ENCODE measurements at places on chromosomes 1 and 21.

DNA sequence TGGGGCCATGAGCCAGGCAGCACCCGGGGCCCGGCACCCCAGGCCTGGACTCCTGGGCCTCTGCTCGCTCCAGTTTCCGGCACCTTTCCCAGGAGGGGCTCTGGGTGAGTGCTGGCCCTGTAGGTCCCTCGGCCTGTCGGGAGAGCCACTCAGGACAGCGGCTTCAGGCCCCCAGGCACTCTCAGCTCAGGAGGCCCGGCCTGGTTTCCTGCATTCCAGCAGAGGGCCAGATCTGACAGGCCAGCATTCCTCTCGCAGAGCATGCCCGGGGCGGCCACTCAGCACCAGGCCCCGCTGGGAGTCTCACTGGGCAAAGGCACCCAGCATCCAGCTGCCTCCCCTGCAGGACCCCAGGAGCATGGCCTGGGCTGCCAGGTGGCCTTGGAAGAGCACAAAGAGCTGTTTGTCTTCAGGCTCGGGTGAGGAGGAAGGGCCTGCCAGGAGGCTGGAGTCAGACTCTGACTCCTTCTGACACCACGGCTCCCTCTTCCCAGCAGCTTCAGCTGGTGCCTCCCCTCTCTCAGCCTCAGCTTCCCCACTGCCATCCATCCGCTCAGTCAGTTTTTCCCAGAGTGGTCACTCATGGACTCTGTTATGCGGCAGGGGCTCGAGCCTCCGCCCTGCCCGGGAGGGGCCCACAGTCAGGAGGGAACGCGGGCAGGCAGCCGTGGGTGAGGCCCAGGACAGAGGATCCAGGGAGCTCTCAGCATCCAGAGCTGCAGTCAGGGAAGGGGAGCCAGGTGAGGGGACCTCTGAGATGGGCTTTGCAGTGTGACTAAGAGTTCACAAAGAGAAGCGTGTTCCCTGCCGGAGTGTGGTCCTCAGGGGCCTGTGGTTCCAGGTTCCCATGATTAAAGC lies 51.7 kb downstream of the WNT9A start:
- H3K27me3 ChIP-seq, result no peaks in the 10 kb centered on the region
- no peak overlapping the region for H3K4me3 ChIP-seq
- DNase-seq, result peak; percentile 0

DNA sequence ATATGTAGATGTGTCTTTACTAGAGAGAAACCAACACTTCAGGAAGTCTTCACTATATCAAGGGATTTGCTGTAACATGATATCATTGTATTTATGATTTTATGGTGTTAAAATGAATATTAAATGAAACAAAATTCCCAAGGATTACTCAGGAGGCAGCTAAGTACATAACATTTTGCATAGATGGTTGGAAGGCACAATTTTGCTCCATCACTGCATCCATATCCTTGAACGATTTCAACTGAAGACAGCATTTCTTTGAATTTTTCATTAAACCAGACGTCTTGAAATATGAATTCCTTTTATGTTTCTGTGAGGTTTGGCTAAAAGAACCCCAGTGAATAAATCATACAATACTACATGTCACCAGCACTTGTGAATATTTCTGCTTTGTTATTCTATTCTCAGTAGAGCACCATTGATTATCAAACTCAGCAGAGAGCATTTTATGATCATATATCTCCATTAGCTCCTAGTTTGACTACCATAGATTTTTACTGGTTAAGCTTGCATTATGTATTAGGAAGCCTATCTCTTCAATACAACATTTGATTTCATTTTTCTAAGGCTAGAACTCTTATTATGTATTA lies 37.3 kb downstream of the SPATA17 start:
- no peaks in the 10 kb centered on the region for H3K4me1 ChIP-seq
- no peaks in the 10 kb centered on the region for H3K36me3 ChIP-seq
- no peaks in the 10 kb centered on the region for H3K27me3 ChIP-seq
- H3K27ac ChIP-seq, result no peak overlapping the region
- H3K4me3 ChIP-seq, result no peak overlapping the region
- no peak for DNase-seq

GRCh38 chr1:147850737-147851136 lies 51.9 kb upstream of the GJA8 start:
- no peak overlapping the region for H3K27ac ChIP-seq
- no peaks in the 10 kb centered on the region for H3K4me1 ChIP-seq
- no peak for DNase-seq
- peaks cover 14% of the 10 kb centered on the region for H3K27me3 ChIP-seq
- H3K36me3 ChIP-seq, result no peaks in the 10 kb centered on the region
- no peak overlapping the region for H3K4me3 ChIP-seq

DNA sequence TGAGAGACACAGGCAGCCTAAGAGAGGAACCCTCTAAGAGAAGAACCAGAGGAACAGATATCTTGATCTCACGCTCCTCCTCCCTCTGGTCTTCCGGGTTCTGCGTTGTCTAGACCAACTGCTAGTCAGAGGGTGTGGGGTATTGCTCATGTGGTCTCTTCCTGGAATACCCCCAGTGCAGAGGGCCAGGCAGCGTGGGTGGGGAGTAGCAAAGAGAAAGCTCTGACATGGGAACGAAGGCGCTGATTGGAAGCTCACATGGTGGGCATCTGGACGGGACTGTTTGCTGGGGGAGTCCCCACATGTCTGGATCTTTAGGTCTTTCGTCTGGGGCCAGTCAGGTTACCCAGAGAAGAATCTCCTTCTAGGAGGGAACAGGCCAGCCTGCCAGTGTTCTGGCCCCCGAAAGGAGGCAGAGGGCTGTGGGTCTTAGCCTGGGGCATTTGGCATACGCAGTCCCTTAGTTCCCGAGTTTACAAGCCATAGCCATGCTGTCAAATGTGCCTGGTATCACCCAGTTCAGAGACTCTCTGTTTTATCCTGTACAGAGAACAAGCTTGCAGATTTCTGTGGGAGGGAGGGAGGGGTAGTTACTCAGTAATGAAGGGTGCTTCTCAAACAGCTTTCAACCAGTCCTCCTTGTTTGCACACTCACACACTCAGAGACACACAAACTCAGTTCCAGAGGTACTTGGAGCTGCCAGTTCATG lies 18.3 kb upstream of the IL6R start:
- H3K4me3 ChIP-seq, result peak overlapping the region; percentile 37
- H3K27me3 ChIP-seq, result no peaks in the 10 kb centered on the region
- DNase-seq, result peak; percentile 30
- H3K4me1 ChIP-seq, result peaks cover 24% of the 10 kb centered on the region
- no peaks in the 10 kb centered on the region for H3K36me3 ChIP-seq

DNA sequence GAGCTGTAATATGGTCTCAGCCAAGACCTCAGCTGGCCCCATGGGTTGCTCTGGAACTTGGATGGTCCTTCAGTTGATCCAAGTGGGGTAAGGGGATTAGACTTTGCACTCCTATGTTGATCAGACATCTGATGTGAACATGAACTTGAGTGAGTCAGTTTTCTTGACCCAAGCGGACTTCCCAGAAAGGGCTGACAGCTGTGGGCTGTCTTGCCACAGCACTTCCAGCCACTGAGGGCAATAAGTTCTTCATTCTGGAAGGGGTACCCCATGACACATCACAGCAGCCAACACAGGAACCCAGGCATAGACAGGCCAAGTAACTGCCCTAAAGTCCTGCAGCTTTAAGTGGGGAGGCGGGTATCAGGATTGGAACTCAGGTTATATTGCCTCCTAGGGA lies 93.9 kb upstream of the USP24 start:
- DNase-seq, result no peak
- no peak overlapping the region for H3K4me3 ChIP-seq
- H3K27ac ChIP-seq, result no peak overlapping the region
- H3K36me3 ChIP-seq, result no peaks in the 10 kb centered on the region
- peaks cover 13% of the 10 kb centered on the region for H3K27me3 ChIP-seq
- H3K4me1 ChIP-seq, result no peaks in the 10 kb centered on the region

- peaks cover 32% of the 10 kb centered on the region for H3K4me1 ChIP-seq
- no peak overlapping the region for H3K27ac ChIP-seq
- no peak for DNase-seq
- no peaks in the 10 kb centered on the region for H3K27me3 ChIP-seq
- peaks cover 16% of the 10 kb centered on the region for H3K36me3 ChIP-seq
Measured at GRCh38 chr1:943545-944340, 15.3 kb downstream of the NOC2L start.

DNA sequence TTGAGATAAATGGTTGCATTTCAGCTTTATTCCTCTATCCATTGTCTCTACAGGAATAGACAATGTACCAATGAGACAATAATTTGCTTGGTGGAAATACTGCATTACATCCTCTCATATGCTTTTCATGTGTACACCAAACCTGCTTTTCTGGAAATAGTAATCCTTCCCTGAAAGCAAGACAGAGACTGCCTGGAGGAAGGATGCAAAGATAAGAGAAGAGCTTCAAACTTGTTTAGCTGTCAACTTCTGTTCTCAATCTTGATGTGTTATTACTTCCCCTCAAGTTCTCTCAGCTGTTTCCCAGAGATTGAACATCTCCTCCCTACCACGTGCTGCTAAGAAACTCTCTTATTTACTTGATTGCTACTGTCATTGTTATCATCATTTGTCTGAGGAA lies 1125.4 kb upstream of the TMPRSS15 start:
- DNase-seq, result no peak
- H3K36me3 ChIP-seq, result no peaks in the 10 kb centered on the region
- no peaks in the 10 kb centered on the region for H3K4me1 ChIP-seq
- H3K27ac ChIP-seq, result no peak overlapping the region
- no peaks in the 10 kb centered on the region for H3K27me3 ChIP-seq

- no peak overlapping the region for H3K4me3 ChIP-seq
- no peak for DNase-seq
- no peaks in the 10 kb centered on the region for H3K4me1 ChIP-seq
- no peaks in the 10 kb centered on the region for H3K36me3 ChIP-seq
- H3K27me3 ChIP-seq, result no peaks in the 10 kb centered on the region
Measured at GRCh38 chr1:113530021-113530420, 139.7 kb downstream of the MAGI3 start.

- no peak overlapping the region for H3K4me3 ChIP-seq
- peak; percentile 85 for DNase-seq
- H3K27ac ChIP-seq, result peak overlapping the region; percentile 94
- peaks cover 9% of the 10 kb centered on the region for H3K36me3 ChIP-seq
Measured at GRCh38 chr1:153805042-153805745, 30.0 kb downstream of the SLC27A3 start.

- no peak overlapping the region for H3K4me3 ChIP-seq
- DNase-seq, result no peak
- H3K4me1 ChIP-seq, result no peaks in the 10 kb centered on the region
- no peak overlapping the region for H3K27ac ChIP-seq
Measured at GRCh38 chr1:184199438-184200085, 148.0 kb downstream of the TSEN15 start.

DNA sequence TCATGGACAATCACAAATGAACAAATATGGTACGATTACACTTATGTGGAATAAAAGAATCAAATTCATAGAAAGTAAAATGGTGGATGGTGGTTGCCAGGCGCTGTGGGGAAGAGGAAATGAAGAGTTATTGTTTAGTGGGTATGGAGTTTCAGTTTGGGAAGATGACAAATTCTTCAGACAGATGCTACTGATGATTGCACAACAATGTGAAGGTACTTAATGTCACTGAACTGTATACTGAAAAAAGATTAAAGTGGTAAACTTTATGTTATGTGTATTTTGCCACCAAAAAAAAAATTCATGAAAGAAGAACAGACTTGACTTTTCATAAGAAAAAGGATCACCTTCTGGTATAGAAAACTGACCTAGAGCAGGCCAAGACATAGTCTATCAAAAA lies 745.6 kb upstream of the CXADR start:
- H3K27ac ChIP-seq, result no peak overlapping the region
- no peak for DNase-seq
- no peaks in the 10 kb centered on the region for H3K36me3 ChIP-seq
- H3K4me1 ChIP-seq, result no peaks in the 10 kb centered on the region
- no peaks in the 10 kb centered on the region for H3K27me3 ChIP-seq

DNA sequence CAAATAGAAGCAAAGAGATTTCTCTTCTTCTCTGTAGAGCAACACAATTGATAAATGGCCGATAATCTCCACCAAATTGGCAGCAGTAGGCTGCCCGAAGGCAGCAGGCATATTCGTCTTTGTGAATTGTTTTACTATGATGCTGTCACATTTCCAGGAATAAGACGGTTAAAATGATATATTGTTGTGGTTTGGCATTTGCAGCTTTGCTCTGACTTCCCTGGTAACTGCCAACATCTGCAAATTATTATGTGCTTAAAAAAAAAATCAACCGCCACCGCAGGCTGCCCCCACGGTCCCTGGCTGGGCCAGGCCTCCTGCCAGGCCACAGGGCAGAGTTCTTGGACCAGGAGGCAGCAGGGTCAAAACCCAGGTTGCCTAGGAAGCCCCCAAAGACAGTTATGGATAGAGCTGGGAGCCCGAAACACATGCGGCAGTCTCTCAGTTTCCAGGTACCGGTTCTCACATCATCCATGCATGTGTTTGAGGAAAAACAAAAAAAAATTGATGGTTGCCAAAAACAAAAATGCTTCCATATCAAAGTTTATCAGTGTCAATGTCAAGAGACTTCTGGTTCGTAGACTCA lies 179.3 kb downstream of the ETS2 start:
- no peak overlapping the region for H3K27ac ChIP-seq
- H3K4me3 ChIP-seq, result no peak overlapping the region
- peaks cover 8% of the 10 kb centered on the region for H3K4me1 ChIP-seq
- no peak for DNase-seq
- H3K36me3 ChIP-seq, result no peaks in the 10 kb centered on the region
- H3K27me3 ChIP-seq, result peaks cover 59% of the 10 kb centered on the region

GRCh38 chr1:3139451-3139852 lies 70.4 kb downstream of the PRDM16 start:
- no peaks in the 10 kb centered on the region for H3K4me1 ChIP-seq
- no peak overlapping the region for H3K4me3 ChIP-seq

GRCh38 chr1:38529946-38530345 lies 329.6 kb downstream of the RRAGC start:
- H3K36me3 ChIP-seq, result no peaks in the 10 kb centered on the region
- H3K27me3 ChIP-seq, result no peaks in the 10 kb centered on the region
- no peak overlapping the region for H3K27ac ChIP-seq
- H3K4me3 ChIP-seq, result no peak overlapping the region
- H3K4me1 ChIP-seq, result peaks cover 11% of the 10 kb centered on the region
- DNase-seq, result no peak

GRCh38 chr1:160708801-160709200 lies 2.8 kb downstream of the CD48 start:
- peak; percentile 25 for DNase-seq
- no peaks in the 10 kb centered on the region for H3K27me3 ChIP-seq
- H3K4me3 ChIP-seq, result peak overlapping the region; percentile 53
- H3K4me1 ChIP-seq, result peaks cover 63% of the 10 kb centered on the region

GRCh38 chr1:116064616-116065015 lies 46.6 kb upstream of the MAB21L3 start:
- no peak overlapping the region for H3K4me3 ChIP-seq
- no peak overlapping the region for H3K27ac ChIP-seq
- no peak for DNase-seq
- no peaks in the 10 kb centered on the region for H3K4me1 ChIP-seq

- no peak for DNase-seq
- H3K36me3 ChIP-seq, result no peaks in the 10 kb centered on the region
- peaks cover 20% of the 10 kb centered on the region for H3K27me3 ChIP-seq
Measured at GRCh38 chr21:42037516-42037915, 27.4 kb upstream of the ZBTB21 start.

DNA sequence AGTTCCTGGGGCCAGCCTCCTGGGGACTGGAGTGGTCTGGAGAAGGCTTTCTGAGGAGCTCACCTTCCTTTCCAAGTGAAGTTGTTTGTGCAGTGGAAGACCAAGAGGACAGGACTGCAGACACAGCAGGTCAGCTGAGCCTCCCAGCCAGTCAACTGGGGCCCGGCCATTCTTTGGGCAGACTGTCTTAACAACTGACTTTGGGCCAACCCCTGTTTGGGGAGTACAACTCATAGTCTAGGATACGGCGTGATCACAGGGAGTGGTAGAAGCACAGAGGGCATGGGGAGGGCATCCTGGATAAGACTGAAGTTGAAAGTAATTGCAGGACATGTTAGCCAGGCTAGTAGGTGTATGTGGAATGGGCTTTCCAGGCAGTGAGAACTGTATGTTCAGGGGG lies 50.3 kb downstream of the PGM1 start:
- H3K4me1 ChIP-seq, result no peaks in the 10 kb centered on the region
- H3K27me3 ChIP-seq, result no peaks in the 10 kb centered on the region
- H3K27ac ChIP-seq, result no peak overlapping the region
- H3K4me3 ChIP-seq, result no peak overlapping the region
